ENCODE measurements at places on chromosomes 5 and 9.

- DNase-seq = no peak
Measured at GRCh38 chr5:168962306-168962705, 338.6 kb downstream of the SLIT3 start.

DNA sequence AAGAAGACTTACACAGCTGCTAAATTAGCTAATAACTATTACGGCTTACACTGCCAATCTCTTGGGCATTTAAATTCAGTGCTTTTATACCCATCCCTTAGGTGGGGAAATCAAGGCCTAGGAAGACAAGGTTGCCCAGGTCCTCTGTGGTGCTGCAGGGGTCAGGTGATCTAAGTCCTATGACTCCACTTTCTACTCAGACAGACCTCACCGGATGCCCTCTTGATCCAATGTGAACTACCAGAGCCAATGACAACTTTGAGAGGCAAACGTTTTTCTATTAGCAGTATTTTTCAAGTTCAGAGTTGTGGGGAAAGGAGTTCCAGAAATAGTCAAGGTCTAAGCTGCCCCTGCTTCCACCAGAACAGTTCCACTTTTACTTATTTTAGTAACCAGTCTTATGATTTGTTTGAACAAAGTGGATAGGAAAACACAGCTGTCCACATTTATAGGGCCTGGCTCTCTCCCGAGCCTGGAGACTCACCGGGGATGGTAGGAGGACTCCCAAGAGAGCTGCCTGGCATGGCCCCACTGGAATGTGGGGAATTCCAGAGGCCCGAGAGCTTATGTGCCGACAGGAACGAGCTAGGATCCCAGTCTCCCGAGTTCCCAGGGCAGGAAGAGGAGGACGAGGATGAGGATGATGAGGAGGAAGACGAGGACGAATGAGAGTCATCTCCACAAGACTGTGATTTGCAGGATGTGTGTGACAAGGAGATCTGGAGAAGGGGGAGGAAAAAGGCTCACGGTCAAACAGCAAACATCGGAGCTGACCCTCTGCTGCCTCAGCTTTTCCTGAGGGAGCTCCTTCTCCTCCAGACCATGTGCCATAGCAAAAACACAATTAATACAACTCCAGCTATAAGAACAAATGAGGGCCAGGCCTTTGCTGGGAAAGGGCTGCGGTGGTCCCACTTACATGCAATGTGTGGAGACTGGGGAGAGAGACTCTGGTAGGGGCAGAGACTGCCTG lies 16.7 kb downstream of the FAM193B start:
- peak; percentile 67 for DNase-seq

GRCh38 chr5:142686210-142686734 lies 382 bp upstream of the FGF1 start:
- no peak for DNase-seq

DNA sequence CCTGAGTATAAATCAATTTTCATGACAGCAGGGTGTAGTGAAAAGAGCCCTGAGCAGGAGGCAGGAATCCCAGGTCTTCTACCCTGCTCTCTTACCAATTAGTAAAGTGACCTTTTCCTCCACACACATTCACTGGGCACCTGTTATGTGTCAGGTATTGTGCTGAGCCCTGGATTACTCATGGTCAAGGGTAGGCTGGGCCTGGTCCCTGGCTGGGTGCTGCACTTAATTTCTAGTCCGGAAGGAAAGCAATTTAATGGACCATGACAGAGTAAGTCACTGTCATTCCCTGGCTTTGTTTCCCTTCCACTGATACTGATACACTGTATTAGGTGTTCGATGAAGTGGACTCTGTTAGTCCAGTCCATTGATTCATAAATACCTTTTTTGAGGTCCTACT lies 29.1 kb upstream of the BRINP1 start:
- no peak for DNase-seq

DNA sequence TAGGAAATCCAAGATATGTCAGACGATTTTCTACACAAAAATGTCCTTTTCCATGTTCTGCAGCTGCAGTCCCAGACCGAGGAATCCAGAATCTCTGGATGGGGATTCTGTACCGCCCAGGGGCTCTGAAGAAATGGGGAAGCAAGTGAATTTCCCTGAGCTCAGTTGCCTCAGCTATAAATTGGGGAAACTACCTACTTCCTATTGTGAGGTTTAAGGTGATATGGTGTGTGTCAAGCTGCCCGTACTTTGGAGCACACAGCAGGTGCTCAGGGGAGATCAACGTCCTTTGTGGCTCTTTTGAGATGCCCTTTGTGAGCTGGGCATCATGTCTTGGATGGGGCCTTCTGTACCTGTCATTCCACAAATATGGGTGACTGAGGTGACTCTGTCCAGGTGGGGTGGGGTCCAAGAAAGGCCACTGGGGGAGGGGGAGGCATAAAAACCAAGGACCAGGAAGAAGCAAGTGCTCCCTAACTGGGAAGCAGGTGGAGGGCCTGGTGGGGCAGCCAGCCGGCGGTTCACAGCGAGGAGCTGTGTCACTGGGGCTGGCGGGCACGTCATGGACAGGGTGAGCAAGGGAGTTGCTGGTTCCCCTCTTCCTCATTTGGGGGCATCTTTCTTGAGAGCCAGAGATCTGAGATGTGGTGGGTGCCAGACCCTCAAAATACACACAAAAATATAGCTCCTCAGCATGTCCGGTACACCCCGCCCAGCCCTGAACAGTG lies 116.0 kb downstream of the CRB2 start:
- no peak for DNase-seq

- no peak for DNase-seq
Measured at GRCh38 chr5:82054004-82054710, 82.3 kb downstream of the ATG10 start.

DNA sequence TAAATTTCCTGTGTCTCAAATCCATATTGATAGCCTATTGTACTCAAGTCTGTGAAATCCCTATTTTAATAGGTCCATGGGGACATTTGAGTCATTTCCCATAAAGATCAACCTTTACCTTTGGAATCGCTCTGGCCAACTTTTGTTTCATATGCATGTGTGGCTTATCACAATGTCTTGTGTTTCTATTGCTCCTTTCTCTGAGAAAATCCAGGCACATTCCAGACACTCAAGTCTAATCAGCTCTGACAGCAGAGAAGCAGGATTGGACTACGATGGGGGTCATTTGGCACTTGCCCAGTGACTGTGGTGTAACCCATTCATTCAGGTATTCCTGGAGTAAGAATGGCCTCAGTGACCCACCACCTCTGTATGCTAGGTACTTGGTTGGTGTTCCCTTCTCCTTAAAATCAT lies 48.4 kb downstream of the ACTBL2 start:
- DNase-seq = no peak

- no peak for DNase-seq
Measured at GRCh38 chr5:66779528-66779927, 183.3 kb downstream of the MAST4 start.

- DNase-seq = no peak
Measured at GRCh38 chr9:96868709-96869108, 14.4 kb upstream of the ZNF782 start.

GRCh38 chr5:116455061-116455460 lies 119.6 kb downstream of the SEMA6A start:
- DNase-seq = no peak
